ENCODE measurements at places on chromosomes 1 and 21. TPM values are rescaled to one million over a fixed set of nuclear protein-coding genes. Genes with fewer than 3 reads are reported as not detected.
A peak's percentile ranks its signal among the peaks of the same experiment; 100 is the strongest.

- no peak for DNase-seq
These were observed 24.2 kb downstream of the ENO1 start for GRCh38 chr1:8854240-8854639.

GRCh38 chr1:199098468-199098867, 459.6 kb downstream of the PTPRC start:
- DNase-seq: no peak

DNA sequence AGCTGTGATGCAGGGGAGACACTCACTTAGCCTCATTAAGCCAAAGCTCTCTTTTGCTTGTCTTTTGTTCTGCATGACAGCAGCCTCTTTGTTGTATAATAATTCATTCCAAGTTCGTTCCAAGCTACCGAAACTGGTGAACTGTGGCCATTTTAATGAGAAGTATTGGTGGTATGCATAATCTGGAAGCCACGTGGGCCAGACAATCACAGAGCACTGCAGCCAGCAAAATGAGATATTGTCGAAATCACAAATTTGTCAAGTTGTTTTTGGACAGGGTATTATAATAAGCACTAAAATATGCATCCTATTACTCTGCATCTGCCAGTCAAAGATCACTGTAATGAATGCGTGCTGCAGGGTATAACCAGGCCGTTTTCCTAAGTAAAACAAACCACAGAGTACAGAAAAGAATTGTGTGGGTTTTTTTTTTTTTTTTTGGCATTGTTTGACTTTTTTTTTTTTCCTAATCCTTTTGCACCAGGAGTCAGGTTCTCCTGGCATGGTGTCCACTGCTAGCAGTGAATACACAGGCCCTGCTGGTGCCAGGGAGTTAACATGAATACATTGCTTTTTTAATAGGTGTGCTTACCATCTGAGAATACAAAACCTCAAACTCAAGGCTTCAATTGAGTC, 423.9 kb downstream of the PTBP2 start:
- peak; percentile 59 for DNase-seq

DNA sequence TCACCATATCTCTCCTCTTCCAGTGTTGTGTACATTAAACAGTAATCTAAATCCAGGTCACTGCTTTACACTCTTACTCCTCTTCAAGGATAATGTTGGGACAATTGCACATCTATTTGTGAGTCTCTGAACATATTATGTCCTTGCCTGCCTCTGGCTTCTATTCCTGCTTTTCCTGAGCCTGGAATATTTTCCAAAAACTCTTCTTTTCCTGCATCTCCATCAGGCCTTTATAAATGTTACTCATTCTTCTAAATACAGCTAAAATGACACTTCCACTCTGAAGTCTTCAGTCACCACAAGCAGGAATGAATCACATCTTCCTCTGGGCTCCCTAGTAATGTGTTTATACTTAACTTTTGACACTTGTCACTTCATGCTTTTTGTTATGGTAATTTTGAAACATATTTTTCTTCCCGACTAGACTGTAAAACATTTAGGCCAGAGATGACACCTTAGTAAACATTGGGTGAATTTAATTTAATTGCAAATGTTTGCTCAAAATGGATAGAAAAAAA, 396.0 kb downstream of the LRRIQ3 start:
- no peak for DNase-seq

GRCh38 chr1:190540366-190540765, 62.7 kb upstream of the BRINP3 start:
- DNase-seq: no peak

GRCh38 chr1:235157150-235157549, 3.9 kb downstream of the RBM34 start:
- no peak for DNase-seq

DNA sequence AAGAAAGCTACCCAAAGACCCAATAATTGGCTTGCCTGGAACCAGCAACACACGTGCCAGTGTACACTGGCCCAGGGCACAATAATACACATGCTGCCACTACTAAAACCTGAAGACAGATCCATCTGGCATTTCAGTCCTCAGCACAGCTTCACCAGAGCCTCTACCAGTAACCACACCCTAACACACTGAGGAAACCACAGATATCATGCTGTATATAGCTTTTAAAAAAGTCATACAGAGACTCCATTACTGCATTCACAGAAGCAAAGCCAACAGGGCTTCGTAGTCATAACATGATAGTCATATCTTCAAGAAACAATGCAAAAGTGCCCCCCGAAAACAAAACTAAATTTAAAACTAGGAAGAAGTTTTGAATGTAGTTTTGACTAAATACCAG, 40.6 kb upstream of the NEGR1 start:
- no peak for DNase-seq

DNA sequence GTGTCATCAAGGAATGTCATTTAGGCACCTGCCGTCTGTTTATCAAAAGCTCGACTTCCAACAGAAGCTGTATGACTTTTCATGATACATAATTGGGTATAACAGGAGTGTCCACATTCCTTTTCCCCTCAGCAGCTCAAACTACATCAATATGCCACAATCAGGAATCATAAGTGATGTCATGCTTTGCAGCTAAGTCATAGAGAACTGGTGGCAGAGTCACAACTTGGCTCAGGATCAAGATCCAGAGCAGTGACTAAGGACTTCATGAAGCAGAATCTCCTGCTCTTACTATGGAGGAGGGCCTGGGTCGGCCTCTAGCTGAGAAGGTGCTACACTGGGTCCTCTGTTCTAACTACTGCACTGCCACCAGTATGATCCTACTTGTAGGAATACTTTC, 36.5 kb upstream of the AGBL4 start:
- no peak for DNase-seq

- peak; percentile 61 for DNase-seq
These were observed 62.7 kb downstream of the PLPP3 start for GRCh38 chr1:56516539-56517252.

DNA sequence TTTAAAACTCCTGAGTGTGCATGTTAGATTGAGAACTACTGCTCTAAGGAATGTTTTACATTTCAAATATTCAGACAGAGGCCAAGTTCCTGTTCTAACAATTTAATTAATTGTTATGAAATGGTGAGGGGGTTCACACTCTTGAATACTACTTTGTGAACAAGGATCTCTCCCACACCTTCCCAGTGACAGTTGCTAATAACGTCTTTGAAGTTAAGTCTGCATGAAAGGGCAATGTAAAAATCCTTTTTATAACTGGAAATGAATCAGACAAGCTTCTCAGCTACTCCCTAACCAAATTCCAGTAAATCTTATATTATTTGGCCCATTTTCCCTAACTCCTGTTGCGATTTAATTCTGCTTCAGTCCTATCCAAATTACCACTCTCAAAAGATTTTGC, 828.5 kb upstream of the ADAMTS5 start:
- no peak for DNase-seq

DNA sequence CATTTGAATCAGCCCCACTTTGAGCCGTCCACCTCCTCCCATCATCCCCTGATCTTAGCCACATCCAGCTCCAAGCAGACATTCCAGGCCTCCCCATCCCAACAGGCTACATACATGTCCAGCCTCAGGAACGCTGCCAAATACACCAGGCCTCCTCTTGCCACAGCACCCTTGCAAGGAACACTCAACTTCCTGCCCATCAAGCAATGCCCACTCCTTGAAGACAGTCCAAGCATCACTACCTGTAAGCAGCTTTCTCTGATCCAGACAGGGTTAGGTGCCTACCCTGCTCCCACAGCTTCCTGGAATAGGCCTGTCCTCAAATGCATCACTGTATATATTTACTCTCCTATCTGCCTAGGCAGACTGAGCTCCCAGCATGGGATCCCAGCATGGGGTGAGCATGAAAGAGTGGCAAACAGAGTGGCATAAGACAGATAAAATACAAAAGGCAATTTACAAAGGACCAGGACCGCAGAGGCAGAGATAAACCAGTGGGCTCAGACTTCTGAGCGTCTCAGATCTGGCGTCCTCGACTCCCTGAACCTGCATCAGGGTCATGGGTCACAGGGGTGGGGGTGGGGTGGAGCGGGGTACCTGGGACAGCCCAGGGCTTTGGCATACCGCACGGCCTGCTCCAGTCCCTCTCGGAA, 816 bp downstream of the HYI start:
- peak; percentile 62 for DNase-seq

DNA sequence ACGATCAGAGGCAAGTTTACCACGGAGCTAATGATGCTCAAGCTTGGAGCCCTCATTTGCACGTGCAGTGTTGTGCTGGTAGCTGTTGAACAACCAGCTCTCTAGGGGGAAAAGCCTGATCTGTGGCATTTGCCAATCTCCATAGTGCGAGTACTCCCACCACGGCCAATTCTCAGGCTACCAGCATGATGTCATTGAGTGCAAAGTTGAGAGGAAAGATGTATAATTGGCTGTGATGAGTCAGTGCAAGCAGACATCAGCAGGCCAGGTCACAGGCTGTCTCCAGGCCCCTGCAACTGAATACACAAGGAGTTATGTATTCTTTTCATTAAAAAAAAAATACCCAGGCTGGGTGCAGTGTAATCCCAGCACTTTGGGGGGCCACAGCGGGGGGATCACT, 233.1 kb upstream of the VAMP3 start:
- peak; percentile 42 for DNase-seq

- DNase-seq: no peak
These were observed 33.1 kb downstream of the UBE2U start for GRCh38 chr1:64236541-64236954.

DNA sequence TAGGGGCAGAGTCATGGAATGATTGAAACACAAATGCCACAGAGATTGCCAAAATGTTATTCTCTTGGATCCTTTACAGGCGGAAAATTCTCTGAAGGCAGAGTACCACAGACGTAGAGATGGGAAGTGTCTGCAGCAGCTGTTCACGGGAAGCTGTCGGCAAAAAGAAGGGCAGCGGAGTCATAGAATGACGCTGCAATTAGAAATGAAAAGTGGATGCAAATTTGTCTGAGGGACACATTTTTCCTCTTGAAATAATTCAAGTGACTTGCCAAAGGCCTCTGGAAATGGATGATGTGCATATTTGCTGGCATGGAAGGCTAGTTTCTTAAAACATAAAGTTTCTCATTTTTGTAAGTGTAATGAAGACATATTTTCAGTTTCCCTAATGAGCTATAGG, 77.5 kb upstream of the PLD5 start:
- no peak for DNase-seq

DNA sequence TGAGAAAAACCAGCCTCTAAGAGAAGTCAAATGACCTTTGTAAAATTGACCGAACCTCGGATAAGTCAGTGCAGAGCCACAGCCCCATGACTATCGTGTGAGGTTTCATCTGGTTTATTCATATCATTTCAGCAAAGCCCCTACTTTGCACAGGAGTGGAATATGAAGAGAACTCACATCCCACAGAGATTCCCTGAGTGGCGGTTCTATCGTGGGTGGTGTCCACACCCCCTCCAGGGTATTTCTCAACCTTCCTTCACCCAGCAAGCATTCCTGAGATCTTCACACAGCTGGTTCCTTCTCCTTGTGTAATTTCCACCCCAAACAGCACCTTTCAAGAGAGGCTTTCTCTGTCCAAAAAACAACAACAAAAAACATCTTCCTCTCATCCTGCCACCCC, 47.5 kb downstream of the EVA1C start:
- DNase-seq: no peak

DNA sequence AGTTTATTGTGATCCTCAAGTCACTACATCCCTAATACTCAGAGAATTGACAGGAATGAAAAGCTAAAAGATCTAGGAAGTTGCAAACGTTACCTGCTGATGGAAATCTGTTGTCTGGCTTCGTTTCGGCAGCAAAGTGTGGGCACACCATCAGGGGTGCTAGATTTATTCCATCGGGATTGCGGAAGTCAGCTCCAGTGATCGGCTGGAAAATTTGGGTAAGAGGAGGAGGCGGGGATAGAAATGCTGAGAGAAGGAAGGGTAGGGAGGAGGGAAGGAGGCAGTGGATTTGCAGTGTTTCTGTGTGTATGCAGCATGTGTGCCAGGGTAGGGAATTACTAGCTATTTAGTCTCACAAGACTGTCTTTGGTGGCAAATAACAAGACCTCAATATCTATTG, at the start of gene CTSK:
Gene CTSK, minus strand, starts transcription at position 140 of the 400 bp plus-strand sequence. CDS start 1,455 bp downstream, outside the sequence.
- no peak for DNase-seq

- peak; percentile 82 for DNase-seq
These were observed 40.1 kb upstream of the MYSM1 start for GRCh38 chr1:58739856-58740466.

GRCh38 chr1:97893844-97894243, 27.0 kb downstream of the DPYD start:
- peak; percentile 16 for DNase-seq

DNA sequence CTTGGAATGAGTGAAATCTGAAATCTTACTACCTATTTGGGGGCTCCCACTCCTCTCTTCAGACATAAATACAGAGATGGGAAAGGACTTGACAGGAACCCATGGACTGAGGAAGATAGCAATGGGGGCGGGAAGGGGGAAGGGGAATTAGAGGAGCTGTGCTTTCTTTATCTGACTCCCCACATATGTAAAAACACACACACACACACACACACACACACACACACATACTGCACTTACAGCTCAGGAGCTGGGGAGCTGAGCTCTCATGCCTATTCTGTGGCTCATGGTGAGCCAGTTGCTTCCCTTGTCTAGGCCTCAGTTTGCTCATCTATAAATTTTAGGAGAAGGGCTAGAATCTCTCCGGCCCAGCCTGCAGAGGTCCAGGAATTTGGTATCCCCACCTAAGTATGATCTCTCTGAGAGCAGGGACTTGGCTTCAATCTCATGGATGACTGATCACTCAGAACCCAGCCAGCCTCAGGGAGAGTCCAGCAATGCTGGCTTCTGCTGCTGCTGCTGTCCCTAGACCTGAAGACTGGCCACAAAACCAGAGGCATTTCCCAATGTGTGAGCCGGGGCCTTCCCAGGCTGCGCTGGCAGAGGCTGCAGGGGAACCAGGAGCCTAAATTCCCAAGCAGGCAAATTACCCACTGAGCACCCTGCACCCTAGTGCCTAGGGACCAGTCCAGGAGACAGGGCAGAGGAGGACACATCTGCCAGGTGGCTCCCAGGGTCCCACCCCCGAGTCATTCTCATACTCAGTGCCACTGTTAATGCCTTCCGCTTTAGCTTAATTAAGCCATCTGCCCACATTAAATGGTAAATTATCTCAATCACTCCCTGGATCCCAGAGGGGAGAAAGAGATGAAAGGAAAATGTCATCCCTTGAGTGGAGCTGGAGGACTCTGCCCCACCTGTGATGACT, 57.5 kb upstream of the RBM15 start:
- no peak for DNase-seq

CD5L gene
- not detected for total RNA-seq

GBP3 gene
- 33.6 TPM for total RNA-seq

SYT2 gene
- not detected for total RNA-seq

TMEM125 gene
- total RNA-seq: not detected

KRTAP19-3 gene
- not detected for total RNA-seq

OR2L3 gene
- total RNA-seq: not detected

NUP210L gene
- total RNA-seq: 0.09 TPM

IGSF9 gene
- total RNA-seq: not detected

PTCH2 gene
- total RNA-seq: 0.05 TPM

LCE2C gene
- total RNA-seq: not detected

KCNT2 gene
- total RNA-seq: 0.17 TPM

MRAP gene
- not detected for total RNA-seq

RCSD1 gene
- total RNA-seq: 49.2 TPM

ETNK2 gene
- 10.7 TPM for total RNA-seq

MYCL gene
- total RNA-seq: 0.17 TPM

KRTAP20-4 gene
- not detected for total RNA-seq
